ENCODE measurements at places on chromosomes 11 and 22.

- DNase-seq, result no peak
Observed at GRCh38 chr11:123069908-123070821, 8.2 kb upstream of the HSPA8 start.

DNA sequence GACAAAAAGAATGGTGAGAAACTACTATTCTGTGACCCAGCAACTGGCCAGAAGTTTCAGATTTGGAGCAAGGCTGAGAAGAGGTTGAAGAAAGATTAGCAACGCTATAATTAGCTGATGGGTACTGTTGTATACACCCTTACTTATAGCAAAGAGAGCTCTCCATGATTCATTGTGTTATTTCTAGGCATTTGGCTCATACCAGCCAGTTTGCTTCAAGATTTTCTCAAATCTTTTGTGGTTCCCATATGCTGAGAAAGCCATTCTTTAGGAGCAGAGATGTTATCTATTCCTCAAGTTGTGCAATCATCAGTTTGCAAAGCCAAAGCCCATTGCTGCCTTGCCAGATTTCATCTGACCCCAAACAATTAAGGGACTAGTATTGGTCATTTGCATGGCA lies 179.4 kb downstream of the ETS1 start:
- no peak for DNase-seq

DNA sequence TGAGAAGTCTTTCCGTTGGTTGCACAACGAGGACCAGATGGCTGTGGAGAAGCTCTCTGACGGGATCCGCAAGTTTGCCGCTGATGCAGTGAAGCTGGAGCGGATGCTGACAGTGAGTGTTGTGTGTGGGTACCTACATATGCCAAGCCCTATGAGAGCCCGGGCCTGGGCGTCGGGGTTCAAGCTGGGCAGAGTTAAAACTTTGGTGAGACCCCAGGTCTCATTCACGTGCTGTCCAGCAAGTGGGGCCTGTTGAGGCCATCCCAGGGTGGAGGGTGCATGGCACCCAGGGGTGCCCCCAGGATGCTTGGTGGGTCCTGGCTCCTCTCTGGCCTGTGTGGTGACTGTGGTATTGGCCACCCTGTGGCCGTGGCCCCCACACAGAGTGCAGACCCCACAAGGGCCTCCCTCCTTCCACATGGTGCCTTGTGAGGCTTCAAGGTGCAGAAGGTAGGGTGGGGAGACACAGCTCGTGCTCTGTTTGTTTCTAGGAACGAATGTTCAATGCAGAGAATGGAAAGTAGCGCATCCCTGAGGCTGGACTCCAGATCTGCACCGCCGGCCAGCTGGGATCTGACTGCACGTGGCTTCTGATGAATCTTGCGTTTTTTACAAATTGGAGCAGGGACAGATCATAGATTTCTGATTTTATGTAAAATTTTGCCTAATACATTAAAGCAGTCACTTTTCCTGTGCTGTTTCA lies 12.8 kb downstream of the GATD1 start:
- no peak for DNase-seq

DNA sequence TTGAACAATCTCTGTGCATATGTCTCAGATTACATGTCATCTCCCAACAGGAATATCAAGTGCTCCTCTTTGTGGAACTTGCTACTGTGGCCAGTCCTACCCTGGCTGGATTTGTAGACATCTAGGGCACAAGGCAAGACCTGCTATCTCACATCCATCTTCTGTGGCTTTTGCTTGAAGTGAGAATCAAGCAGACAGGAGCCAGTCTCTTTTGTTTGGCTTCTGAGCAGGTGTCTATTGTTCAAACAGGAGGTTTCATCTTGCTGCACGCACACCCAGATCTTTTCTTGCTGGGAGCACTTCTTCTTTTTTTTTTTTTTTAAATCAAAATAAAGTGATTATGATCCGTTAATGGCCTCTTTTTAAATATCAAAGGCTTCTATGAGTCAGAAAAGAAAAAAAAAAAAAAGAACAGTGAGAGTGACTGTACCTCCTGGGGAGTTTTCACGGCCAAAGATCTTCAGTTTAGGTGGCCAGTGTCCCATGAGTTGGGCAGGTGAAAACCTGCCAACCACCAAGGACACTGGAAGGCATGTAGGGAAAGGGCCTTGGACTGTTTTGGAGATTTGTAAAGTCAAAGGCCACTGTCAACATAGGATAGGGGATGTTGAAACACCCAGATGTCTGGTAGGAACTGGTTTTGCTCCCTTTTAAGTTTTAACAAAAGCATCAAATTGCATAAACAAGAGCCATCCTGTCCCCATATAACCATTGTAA lies 78.1 kb downstream of the CD44 start:
- DNase-seq, result no peak

GRCh38 chr22:36671404-36671803 lies 32.1 kb downstream of the CACNG2 start:
- DNase-seq, result no peak

DNA sequence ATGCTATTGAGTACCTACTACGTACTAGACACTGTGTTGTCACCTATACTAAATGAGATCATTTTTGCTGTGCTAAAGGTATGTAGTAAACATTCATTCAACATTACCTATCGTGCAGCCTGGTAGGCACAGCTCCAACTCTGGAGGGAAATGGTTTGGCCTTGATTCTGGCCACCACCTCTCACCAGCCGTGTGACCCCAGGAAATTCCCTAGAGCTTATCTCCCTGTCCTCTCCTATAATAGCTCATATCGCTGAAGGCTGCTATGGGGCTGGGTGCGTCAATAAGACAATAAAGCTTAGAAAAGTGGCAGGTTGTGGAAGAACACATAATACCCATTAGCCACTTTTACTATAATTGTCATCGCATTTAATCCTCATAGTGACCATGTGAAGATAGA lies 107.5 kb downstream of the MYO18B start:
- no peak for DNase-seq

All from SW 1271 (cell line).